Activated T-helper 1 cell treated with anti-CD3 and anti-CD28 coated beads, Interleukin-12 subunit alpha, Interleukin-12 subunit beta, Interleukin-2, Interleukin-4 antibody, amounts not matched to agents 30 ng/mL and 10 ng/mL and 1 ng/mL, durations not matched to agents 14 hours and 24 hours and 36 hours (primary cell): ENCODE measurements at places on chromosomes 6 and 20. TPM values are rescaled to one million over a fixed set of nuclear protein-coding genes. Genes with fewer than 3 reads are reported as not detected.

GRCh38 chr20:57772349-57772964 is 62.6 kb upstream of the PMEPA1 start:
- no peak for DNase-seq

DNA sequence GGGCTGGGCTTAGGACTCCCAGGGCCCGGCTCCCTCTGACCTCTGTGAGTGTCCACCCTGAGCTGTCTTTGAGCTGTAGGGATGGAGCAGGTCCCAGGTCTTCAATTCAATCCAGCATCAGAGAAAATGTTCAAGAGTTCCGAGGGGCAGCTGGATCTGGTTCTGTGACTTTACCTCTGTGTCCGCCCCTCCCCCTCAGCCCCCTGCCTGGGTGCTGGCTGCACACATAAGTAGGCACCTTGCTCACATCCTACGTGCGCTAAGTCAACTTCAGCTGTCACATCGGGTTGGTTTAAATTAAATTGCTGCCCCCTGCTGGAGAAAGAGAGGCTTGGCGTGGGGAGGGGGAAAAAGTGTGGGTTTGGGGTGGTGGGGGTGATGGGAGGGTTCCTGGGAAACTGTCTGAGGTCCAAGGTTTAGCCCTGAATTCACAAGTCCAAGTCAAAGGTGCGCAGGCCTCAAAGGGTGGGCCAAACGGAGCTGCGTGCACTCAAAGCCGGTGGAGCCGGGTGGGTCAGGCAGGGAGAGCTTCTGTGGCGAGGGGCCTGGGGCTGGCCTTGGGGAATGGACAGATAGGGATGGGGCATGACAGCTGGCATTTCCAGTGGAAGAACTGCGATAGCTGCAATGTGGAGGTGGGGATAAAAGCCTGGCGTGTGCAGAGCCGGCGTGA is 3.0 kb downstream of the WFDC5 start:
- DNase-seq: no peak

GRCh38 chr6:149318581-149319286 is 1.2 kb downstream of the TAB2 start:
- no peak for DNase-seq

DNA sequence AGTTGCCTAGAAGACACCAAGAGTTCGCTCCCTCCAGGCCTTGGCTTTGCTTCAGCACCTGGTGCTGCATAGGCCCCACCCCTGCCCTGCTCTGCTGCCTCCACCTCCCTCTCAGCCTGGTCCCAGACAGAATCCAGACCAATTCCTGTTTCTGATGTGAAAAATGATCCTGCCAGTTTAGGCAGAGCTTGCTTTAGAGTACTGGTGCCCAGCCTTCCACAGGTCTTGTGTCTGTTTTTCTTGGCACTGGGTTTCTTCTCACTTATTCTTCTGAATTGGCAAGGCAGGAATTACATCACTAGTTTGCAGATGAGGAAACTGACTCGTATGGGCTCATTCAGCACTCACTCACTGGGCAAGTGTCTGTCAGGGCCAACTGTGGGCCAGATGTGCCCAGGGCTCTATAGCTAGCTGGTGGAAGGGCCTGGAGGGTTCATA is 53.0 kb downstream of the HLA-A start:
- DNase-seq: no peak

GRCh38 chr20:57710841-57711240 is 1.0 kb upstream of the PMEPA1 start:
- DNase-seq: no peak

- DNase-seq: no peak
These were observed 78.8 kb downstream of the VEGFA start for GRCh38 chr6:43848671-43849391.

Gene CST1
- not detected in 2 replicates for total RNA-seq

- DNase-seq: no peak
These were observed 19.2 kb upstream of the STK38 start for GRCh38 chr6:36566418-36566905.

GRCh38 chr6:143698759-143699429 is 21.1 kb downstream of the PHACTR2 start:
- no peak for DNase-seq

GRCh38 chr6:54107470-54108090 is 3.7 kb upstream of the MLIP start:
- DNase-seq: no peak

DNA sequence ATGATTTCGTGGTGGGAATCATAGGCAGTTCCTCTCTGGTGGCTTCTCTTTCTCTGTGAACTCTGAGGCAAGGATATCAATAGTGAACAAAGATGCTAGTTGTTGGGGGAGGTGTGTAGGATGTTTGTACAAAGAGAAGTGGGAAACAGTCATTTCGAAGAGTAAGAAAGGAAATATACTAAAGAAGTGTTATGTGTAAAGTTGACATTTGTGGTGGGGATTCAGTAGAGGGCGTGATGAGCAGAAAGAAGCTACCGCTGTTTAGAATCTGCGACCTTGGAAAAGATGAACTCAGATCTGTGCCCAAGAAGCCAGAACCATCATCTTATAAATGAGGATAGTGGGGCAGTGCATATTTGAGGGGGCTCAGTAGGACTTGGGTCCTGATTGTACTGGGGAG is 11.4 kb downstream of the SLC35F1 start:
- DNase-seq: no peak

DNA sequence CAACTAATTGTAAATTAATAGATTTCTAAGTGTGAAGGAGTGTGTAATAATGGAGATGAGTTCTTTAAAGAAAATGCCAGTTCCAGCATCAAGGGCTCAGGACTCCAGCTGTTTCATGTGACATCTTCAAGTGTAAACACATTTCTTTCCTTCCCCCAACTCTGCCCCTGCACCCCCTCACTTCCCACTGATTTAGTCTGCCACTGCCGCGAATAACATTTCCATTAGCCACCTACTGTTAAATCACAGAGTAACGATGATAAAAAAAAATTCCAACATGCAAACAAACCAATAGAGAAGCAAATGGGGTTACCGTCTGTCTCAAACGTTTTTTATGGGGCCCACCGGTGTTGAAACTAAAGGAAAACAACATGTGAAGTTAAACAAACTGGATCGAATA is 414.3 kb downstream of the SAMD5 start:
- DNase-seq: no peak

- no peak for DNase-seq
These were observed 144.9 kb downstream of the SOX4 start for GRCh38 chr6:21738180-21739094.

DNA sequence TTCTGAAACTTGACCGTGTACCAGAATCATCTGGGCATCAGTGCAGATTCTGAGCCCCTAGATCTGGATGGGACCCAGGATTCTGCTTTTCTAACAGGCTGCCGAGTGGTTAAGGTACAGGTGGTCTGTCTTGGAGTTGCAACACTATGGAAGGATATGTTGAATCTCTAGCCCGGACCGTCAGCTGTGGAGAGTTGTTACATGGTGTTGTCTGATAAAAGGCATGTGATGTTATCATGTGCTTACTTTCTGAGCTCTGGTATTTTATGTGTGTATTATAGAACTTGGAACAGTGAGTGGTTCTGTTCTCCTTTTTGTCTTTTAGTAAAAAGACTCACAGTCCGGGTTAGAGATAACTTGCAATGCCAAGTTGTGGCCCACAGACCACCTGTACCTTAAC is 123.0 kb downstream of the JARID2 start:
- DNase-seq: no peak

DNA sequence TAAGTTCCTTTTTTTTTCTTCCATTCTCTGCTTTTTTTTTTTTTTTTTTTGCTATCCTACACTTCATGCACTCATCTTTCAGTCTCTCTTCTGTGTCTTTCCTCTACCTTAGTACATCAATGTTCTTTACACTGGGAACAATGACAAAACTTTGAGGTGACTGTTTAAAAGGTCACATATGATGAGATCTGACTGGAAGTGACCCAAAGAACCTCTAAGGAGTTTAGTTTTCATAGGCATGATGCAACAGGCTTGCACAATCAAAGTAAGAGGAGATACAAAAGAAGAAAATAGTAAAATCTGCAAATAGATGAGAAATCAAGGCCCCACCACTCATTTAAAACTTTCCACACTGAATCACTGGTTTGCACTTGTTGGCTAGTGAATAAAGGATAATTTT is 840.8 kb downstream of the TBC1D32 start:
- no peak for DNase-seq

DNA sequence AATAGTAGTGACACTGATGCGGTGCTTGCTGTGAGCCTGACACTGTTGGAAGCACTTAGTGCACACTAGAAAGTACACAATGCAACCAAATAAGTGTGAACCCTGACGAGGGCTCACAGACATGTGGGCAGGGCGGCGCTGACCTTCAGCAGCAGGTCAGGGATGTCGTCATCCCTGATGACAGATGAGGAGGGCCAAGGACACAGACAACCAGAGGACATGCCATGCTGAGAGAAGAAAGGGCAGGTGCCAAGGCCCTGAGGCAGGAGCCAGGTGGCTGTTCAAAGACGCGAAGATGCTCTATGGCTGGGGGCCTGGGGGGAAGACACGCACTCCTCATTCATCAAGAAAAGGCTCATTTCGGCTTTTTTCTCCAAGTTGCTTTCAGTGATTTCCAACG is 176.4 kb upstream of the CST7 start:
- DNase-seq: no peak

DNA sequence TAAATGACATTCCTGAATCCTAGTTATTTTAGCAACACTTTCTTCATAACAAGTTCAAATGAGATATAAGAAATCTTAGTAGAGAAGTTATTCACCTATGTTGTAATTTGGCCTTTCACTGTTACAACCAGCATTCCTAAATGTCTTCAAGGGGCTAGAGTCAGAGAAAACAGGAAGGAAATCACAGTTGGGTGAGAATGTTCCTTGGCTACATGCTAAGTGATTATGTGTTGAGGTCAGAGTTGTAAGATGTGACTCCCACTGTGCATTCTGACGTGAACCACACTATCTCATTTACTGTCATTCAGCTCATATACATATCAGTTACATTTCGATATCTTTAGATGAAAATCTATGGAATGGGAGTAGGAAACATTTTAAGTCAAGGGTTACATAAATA is 51.0 kb upstream of the MLIP start:
- no peak for DNase-seq

Gene NKX2-4
- not detected in 2 replicates for total RNA-seq

Gene GPSM3
- total RNA-seq: 82.5 and 84.7 TPM in 2 replicates

Gene TMEM217
- total RNA-seq: 7.7 and 9.9 TPM in 2 replicates
